Left lung (tissue), 14 donors: ENCODE measurements at places on chromosomes 13 and 19. TPM values are rescaled to one million over a fixed set of nuclear protein-coding genes. Genes with fewer than 3 reads are reported as not detected.

The SLC1A6 gene
- not detected for total RNA-seq

The GIPR gene
- total RNA-seq, result 5.7 TPM

The FCAR gene
- 0.99 TPM for total RNA-seq

The SLC25A30 gene
- total RNA-seq, result 25.1 TPM

The SNRPD2 gene
- 276 TPM for total RNA-seq

The KCNK6 gene
- total RNA-seq, result 12.4 TPM

The ZNF66 gene
- 7.8 TPM for total RNA-seq

The CEACAM21 gene
- total RNA-seq, result 4.8 TPM

The ADPRHL1 gene
- total RNA-seq, result 2.0 TPM

The NLRP9 gene
- total RNA-seq, result not detected

The FAM83E gene
- total RNA-seq, result 15.5 TPM

The ZNF442 gene
- total RNA-seq, result 3.2 TPM

The COL5A3 gene
- 21.9 TPM for total RNA-seq

The PDX1 gene
- total RNA-seq, result not detected

The PSG5 gene
- not detected for total RNA-seq

The WDR87 gene
- not detected for total RNA-seq

The TMPRSS9 gene
- not detected for total RNA-seq

The TINCR gene
- 0.76 TPM for total RNA-seq

The FOXA3 gene
- total RNA-seq, result 0.45 TPM

The LIPE gene
- total RNA-seq, result 4.0 TPM

The SIGLEC5 gene
- total RNA-seq, result not detected

The KATNAL1 gene
- total RNA-seq, result 20.8 TPM

The ZNF415 gene
- total RNA-seq, result 8.4 TPM

The ZNF132 gene
- 7.1 TPM for total RNA-seq

The ZSWIM9 gene
- 6.5 TPM for total RNA-seq

The PCP2 gene
- total RNA-seq, result 1.6 TPM

The IGSF23 gene
- not detected for total RNA-seq
